ENCODE measurements at places on chromosomes 2 and 18.
A peak's percentile ranks its signal among the peaks of the same experiment; 100 is the strongest.

- DNase-seq = no peak
Measured at GRCh38 chr2:74293191-74293991, 49.8 kb downstream of the SLC4A5 start.

- DNase-seq = no peak
Measured at GRCh38 chr2:20604951-20605381, 45.9 kb downstream of the HS1BP3 start.

- DNase-seq = no peak
Measured at GRCh38 chr2:16125614-16126516, 185.5 kb downstream of the MYCN start.

- DNase-seq = no peak
Measured at GRCh38 chr2:143261986-143262385, 132.8 kb downstream of the ARHGAP15 start.

DNA sequence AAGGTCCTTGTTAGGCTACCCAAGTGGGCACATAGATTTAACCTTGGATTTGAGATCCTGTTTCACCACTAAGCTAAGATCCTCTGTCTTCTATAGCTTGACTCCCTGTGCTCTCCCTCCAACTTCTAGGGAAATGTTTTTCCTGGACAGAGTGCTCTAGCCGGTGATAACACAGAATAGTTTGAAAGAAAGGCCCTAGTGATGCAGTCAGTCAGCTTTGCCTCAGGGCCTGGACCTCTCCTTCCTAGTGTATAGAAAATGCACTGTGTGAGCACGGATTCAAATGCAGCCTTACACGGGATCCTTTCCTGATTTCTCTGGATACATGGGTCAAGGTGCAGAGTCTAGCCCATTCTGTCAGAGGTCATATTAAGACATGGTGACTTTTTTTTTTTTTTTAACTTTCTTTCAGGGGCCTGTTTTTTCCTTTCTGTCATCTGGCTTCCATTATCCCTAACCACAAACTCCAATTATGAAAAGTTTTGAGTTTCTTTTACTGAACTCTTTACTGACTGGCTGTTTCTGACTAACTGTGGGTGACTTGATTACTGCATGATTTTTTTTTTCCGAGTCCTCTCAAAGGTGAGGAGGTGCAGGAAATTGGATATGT is 122.6 kb downstream of the LRP1B start:
- DNase-seq = no peak

- peak; percentile 65 for DNase-seq
Measured at GRCh38 chr2:204260162-204260877, 285.0 kb upstream of the PARD3B start.

DNA sequence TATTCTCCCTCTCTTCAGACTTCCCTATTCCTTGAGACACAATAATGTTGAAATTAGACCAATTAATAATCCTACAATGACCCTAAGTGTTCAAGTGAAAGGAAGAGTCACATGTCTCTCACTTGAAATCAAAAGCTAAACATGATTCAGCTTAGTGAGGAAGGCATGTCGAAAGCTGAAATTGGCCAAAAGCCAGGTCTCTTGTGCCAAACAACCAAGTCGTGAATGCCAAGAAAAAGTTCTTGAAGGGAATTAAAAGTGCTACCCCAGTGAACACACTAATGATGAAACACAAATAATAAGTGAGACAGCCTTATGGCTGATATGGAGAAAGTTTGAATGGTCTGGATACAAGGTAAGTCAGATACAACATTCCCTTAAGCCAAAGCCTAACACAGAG is 115.4 kb downstream of the PXDN start:
- DNase-seq = no peak

DNA sequence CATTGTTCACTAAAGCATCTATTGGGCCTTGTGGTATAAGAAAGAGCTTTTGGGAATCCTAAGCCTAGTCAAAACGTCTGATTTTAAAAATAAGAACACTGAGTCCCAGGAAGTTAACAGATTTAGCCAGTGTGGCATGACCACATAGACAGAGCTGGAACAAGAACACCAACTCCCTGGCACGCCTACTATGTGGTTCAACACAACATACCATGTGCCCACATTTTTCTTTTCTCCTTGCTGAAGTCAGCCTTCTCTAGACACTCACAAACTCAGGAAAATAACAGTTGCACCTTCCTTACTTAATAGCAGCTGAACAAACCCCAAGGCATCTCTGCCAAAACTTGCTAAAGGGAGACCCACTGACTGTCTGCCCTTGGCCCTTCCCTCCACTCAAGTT is 124.8 kb downstream of the C1D start:
- no peak for DNase-seq

- peak; percentile 22 for DNase-seq
Measured at GRCh38 chr2:207408086-207408794, 121.5 kb upstream of the CREB1 start.

DNA sequence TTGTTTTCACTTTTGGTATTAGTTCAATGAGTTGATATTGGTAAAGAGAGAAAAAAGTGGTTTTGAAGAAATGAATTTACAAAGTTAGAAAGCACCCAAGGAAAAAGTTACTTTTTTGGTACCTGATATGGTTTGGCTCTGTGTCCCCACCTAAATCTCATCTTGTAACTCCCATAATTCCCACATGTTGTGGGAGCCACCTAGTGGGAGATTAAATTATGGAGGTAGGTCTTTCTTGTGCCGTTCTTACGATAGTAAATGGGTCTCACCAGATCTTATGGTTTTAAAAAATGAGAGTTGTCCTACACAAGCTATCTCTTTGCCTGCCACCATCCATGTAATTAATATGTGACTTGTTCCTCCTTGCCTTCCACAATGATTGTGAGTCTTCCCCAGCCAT is 965.6 kb upstream of the NRXN1 start:
- no peak for DNase-seq

DNA sequence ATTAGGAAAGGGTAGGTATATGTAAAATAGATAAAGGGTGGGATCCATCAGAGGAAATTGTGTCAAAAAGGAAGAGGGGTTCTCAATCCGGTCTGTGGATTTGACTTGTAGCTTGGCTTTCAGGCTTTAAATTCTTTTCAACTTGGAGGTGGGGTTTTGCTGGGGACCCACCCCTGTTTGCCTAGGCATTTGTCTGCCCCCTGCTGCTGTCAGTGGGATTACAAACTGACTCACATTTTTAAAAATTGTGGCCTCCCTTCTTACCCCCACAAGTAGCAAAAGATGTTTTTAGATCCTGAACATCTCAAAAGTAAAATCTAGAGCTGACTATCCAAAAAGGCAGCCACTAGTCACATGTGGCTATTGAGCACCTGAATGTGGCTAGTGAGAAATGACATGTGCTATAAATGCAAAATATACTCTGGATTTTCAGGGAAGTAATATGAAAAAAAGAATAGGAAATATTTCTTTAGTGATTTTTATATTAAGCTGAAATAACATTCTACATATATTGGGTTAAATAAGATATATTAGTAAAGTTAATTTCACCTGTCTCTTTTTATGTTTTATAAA is 178.9 kb downstream of the GFPT1 start:
- DNase-seq = no peak

Data from urothelium cell line (cell line).